ENCODE measurements at places on chromosomes 12 and 14.
A peak's percentile ranks its signal among the peaks of the same experiment; 100 is the strongest.

DNA sequence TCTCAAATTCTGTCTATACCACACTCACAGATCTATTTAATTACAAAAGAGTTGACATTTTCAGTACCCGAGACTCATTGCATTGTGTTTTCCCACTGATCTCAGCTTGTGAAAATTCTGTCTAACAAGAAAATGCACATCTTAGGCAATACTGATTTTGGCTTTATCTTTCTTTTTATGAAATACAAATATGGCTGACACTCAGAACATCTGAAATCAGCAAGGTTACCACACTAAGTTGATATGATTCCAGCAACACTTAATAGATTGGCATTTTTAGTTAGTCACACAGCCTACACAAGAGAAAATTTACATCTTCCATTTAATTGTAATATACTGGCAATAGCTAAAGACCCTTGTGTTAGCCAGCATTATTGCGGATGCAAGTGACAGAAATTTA is 40.3 kb downstream of the PEX5 start:
- H3K4me3 ChIP-seq = no peak overlapping the region
- H3K27ac ChIP-seq = no peak overlapping the region
- H3K4me1 ChIP-seq = no peaks in the 10 kb centered on the region
- no peak for ATAC-seq

DNA sequence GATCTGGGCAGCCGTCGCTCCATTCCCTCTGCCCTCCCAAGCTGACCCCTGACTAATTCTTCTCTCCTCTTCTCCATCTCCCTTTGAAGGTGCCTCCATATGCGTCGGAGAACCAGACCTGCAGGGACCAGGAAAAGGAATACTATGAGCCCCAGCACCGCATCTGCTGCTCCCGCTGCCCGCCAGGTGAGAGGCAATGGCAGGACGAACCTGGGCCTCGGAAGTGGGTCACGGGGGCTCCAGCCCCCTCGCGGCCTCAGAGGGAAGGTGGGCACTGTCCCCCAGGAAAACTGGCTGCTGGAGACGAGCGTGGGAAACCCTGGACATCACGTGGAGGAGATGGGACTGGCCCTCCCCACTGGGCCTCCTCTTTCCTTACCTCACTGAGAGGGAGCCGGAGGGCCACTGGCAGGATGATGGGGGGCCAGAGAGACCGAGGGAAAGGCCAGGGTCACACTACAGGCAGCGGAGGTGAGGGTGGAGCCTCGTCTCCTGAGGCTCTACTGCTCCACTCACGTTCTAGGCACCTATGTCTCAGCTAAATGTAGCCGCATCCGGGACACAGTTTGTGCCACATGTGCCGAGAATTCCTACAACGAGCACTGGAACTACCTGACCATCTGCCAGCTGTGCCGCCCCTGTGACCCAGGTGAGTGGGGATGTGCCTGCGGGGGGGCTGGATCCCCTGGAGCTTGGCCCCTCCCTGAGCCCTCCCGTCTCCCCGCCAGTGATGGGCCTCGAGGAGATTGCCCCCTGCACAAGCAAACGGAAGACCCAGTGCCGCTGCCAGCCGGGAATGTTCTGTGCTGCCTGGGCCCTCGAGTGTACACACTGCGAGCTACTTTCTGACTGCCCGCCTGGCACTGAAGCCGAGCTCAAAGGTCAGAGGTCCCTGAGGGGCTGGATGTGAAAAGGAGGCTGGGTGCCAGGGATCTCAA is 806 bp downstream of the LTBR start:
- H3K4me3 ChIP-seq = peak overlapping the region; percentile 90
- H3K27ac ChIP-seq = peak overlapping the region; percentile 97
- peaks cover 23% of the 10 kb centered on the region for H3K4me1 ChIP-seq

- H3K27me3 ChIP-seq = no peaks in the 10 kb centered on the region
- no peak overlapping the region for H3K4me3 ChIP-seq
- H3K36me3 ChIP-seq = no peaks in the 10 kb centered on the region
- H3K27ac ChIP-seq = no peak overlapping the region
Observed at GRCh38 chr12:97259098-97259497, 203.5 kb upstream of the RMST start.

GRCh38 chr14:54003064-54003463 is 46.4 kb upstream of the BMP4 start:
- H3K27ac ChIP-seq = no peak overlapping the region
- ATAC-seq = no peak
- no peaks in the 10 kb centered on the region for H3K27me3 ChIP-seq
- H3K4me1 ChIP-seq = no peaks in the 10 kb centered on the region
- no peak overlapping the region for H3K4me3 ChIP-seq

GRCh38 chr14:101364503-101365328 is 196.6 kb upstream of the DIO3 start:
- peak overlapping the region; percentile 24 for H3K4me3 ChIP-seq
- H3K27me3 ChIP-seq = peaks cover 8% of the 10 kb centered on the region
- no peaks in the 10 kb centered on the region for H3K4me1 ChIP-seq

Data from gastroesophageal sphincter (tissue), 4 donors.